ENCODE measurements at places on chromosomes 12 and 14.

DNA sequence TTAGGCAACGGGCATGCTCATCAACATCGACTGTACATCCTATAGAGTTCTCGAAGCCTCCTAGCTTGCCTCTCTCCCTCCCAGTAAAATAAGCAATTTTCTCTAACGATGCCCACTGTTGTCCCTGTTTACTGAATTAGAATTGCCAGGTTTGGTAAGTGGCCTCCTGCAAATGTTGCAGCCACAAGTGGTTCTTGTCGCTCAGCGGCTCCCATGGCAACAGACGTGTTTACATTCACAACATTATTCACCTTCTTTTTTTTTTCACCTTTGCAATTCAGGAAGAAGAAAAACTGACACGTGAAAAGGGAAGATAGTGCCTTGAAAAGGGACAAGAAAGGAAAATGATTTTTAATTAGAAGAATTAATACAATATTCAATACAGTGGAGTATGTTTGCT lies 100.9 kb upstream of the PKP2 start:
- DNase-seq, result no peak

DNA sequence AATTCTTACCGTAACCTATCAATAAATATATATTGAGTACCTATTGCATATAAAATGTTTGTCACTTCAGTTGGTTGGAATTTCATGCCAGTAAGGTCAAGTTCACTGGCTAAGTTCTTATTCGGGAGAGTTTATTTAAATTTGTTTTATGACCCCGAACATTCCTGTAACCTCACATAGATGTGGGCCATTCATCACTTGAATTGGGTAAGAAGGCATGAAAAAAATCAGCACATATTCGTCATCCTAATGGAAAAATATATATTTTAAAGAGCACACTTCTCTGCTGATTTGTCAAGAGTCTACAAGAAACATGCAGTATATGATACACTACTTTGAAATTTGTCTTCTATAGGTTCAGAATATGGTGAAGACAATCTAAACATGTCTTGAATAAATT lies 263.4 kb downstream of the CCDC91 start:
- DNase-seq, result no peak

- no peak for DNase-seq
Observed at GRCh38 chr14:76034566-76034965, 49.0 kb downstream of the IFT43 start.

DNA sequence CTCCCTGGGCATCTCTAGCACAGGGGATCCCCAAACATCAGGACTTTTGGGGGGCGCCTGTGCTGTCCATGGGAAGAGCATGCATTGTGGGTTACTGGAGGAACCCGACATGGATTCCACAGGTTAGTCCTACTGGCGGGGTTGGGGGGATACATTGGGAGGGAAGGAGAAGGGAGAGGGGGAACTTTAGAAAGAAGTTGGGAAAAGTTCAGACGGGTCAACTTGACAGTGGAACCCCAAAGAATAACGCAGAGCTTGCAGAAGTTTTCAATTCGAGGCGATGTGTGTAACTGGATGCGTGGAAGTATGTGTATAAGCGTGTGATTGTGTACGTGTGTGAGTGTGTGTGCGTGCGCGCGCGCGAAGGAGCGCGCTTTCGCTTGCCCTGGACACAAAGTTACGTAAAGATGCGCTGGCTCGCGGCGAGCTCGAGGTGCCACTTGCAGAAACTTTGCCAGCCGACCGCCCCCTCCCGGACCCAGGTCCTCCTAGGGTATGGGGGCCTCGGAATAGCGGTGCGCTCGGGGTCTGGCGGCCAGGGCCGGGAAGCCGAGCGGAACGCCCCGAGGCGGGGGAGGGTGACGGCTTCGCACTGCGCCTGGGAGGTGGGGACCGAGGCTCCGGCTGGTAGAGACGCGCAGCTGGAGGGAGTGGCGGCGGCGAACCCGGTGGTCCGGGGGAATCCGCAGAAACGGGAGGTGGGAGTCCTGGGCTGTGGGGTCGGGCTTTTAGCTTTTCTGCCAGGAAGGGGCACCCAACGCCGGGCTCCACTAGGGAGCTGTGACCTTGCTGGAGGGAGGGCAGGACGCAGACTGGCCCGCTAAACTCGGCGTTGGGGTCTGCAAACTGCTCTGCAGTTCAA lies 669 bp downstream of the RFX4 start:
- no peak for DNase-seq

- no peak for DNase-seq
Observed at GRCh38 chr14:105146181-105146975, 22.2 kb downstream of the JAG2 start.

- DNase-seq, result no peak
Observed at GRCh38 chr14:54493293-54493692, 4.5 kb upstream of the GMFB start.

DNA sequence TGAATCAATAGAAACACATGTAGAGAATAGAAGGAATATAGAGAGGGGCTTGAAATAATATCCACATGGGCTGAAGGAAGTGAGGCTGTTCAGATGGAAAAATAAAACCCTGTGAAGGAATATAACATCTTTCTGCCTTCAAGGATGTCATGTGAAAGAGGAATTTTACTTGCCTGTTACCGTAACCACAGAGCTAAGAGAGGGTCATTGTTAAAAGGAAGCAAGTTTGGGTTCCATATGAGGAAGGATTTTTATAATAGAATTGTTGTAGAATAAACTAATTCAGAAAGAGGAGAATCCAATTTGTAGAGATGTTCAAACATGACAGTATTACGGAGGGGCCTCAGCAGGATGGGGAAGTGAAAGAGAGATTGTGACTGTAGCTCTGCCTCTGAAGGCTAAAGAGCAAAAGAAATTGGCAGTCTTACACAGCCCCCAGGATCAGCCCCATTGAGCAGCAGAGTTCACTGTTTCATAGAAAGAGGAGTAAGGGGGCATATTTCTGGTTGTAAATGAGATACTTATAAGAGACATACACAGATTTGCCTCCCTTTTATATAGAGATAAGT lies 41.8 kb upstream of the PTPRR start:
- DNase-seq, result no peak

All from SK-N-MC (cell line).